ENCODE measurements at places on chromosomes 12 and 14.

DNA sequence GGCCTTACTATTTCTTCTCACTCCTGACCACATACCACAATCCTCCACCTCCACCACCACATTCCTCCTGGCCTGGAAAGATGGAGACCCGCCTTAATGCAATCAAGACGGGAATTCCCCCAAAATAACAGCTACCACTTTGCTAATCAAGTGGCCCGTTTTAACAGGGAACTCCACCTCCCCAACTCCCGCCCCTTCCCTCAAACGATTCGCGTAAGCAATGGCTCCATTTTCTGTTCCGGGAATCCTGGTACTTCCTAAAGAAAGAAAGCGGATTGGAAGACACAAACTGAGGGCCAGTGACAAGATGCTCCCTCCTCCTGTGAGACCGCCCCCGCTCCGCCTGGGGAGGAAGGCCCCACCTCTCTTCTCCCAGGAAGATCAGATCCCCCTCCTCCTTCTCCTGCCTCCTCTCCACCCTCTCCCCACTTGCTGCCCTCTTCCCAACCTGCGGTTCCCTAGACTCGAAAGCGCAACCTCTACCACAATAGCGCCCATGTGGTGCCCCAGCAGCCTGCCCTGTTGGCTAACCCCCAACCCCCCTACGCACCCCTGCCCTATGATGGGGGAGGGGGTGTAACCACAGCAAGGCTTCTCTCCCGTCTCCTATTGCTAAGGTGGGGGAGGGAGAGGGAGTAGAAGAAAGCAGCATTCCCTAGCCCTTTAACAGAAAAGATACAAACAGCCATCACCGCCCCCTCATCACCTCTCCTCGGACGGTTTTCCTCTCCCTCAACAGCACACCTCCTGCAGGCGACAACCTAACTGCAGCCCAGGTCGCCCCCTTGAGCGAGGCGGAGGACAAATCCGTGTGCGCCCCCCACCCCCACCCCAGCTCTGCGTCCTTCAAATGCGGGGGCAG is 777 bp downstream of the ARF3 start:
- no peak for DNase-seq

GRCh38 chr14:93458234-93458633 is 27.5 kb downstream of the UNC79 start:
- DNase-seq, result no peak

DNA sequence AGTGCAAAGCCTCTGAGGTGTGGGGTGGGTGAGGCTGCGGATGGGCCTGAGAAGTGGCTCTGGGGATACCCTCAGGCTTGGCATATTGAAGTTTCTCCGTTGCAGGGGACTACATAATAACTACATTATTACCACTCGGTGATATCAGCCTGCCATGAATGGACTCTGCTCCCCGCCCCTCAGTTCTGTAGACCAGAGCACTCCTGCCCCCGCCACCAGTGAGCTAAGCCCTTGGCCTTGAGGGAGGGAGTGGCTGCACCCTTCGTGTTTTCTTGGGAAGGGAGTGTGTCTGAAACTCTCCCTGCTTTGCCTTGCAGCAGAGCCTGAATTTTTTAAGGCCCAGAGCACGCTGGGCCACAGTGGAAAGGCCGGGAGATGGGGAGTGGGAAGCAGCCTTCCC is 1.7 kb downstream of the ORAI1 start:
- no peak for DNase-seq

GRCh38 chr14:59507752-59508103 is 23.4 kb downstream of the JKAMP start:
- no peak for DNase-seq

- DNase-seq, result no peak
Measured at GRCh38 chr14:99128185-99128584, 143.8 kb downstream of the BCL11B start.

DNA sequence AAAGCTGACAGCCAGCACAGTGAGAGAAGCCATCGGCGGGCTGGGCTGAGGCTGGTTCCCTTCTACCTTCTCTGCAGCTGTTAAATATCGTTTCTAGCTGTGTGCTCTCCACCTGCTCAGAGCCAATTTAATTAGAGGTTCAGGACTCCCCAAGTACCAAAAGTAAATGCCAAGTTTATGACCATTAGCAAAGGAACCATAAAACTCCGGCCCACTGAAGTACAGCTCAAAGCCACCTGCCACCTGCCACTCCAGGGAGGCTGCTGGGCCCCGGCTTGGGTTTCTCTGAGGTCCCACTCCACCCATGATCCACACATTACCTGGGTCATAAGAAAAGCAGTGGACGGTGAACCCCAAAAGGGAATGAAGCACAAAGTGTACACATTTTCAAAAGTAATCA is 272.8 kb downstream of the KSR2 start:
- DNase-seq, result no peak

GRCh38 chr14:88137327-88137726 is 132.4 kb downstream of the GPR65 start:
- no peak for DNase-seq

- no peak for DNase-seq
Measured at GRCh38 chr12:77925536-77926108, 94.9 kb downstream of the NAV3 start.

- DNase-seq, result no peak
Measured at GRCh38 chr14:102878970-102879460, 43.4 kb upstream of the AMN start.

DNA sequence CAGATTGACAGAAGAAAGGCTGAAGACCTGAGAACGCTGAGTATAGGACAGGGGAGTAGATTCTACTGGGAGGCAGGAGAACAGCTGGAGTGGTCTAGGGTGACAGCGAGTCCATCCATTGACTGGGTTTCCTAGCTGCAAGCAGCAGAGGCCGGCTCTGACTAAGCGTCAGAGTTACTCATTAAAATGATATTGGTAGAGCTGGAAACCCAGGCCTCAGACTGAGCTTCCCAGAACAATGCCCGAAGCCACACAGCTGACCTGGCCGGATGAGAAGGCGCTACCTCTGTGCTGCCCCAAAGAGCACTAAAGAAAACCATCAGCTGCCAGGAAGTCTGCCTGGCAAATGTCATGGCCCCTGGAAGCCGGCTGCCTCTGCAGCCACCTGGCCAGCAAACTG is 78.5 kb upstream of the FZD10 start:
- no peak for DNase-seq

GRCh38 chr12:26918321-26919215 is 19.2 kb downstream of the INTS13 start:
- no peak for DNase-seq

DNA sequence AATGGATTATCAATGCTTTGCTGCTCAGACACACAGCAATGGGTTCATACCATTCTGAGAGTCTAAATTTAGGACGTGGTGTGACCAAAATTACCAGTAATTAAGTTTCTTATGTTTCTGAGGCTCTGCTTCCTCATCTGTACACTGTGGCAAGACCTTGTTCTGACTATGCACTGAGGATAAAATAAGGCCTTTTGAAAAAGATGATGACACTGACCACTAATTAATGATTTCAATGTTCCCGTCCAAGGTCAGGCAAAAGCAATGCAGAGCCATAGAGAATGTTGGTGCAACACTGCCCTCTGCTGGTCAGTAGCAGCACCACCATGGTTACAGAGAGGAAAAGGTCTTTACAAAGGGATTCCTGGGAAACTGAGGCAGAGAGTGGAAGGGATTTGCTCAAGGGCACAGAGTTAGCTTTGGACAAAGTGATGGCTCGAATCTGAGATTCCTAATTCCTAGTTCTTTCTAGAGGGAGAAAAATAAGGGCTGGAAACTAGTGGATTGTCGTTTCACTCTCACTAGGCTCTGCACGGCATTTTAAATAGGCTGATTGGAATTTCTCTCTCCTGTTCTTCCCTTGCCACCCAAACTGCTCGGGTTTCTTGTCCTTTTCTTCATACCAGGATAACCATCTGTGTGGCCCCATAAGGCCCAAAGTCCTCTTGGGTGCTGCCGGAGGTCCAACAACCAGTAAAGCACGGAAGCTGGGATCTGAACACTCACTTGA is 22.3 kb upstream of the P2RX7 start:
- no peak for DNase-seq

- DNase-seq, result no peak
Measured at GRCh38 chr12:76341436-76342030, 6.7 kb downstream of the BBS10 start.

GRCh38 chr12:123232472-123232806 is 502 bp downstream of the MPHOSPH9 start:
- DNase-seq, result no peak

GRCh38 chr12:66596199-66596598 is 82.7 kb downstream of the GRIP1 start:
- no peak for DNase-seq

Data from activated naive CD8-positive, alpha-beta T cell treated with anti-CD3 and anti-CD28 coated beads, Interleukin-2, amount 50 U/mL, for 16 hours (primary cell).